Activated CD4-positive, CD25-positive, alpha-beta regulatory T cell (primary cell): ENCODE measurements at places on chromosomes 1 and 21.
A peak's percentile ranks its signal among the peaks of the same experiment; 100 is the strongest.

GRCh38 chr1:111441573-111442192 is 7.4 kb downstream of the WDR77 start:
- DNase-seq = peak; percentile 33

GRCh38 chr1:48701445-48701844 is 75.2 kb downstream of the BEND5 start:
- no peak for DNase-seq

GRCh38 chr1:48062353-48062752 is 65.2 kb upstream of the TRABD2B start:
- no peak for DNase-seq

GRCh38 chr1:186086583-186086982 is 288.5 kb downstream of the TPR start:
- DNase-seq = no peak

DNA sequence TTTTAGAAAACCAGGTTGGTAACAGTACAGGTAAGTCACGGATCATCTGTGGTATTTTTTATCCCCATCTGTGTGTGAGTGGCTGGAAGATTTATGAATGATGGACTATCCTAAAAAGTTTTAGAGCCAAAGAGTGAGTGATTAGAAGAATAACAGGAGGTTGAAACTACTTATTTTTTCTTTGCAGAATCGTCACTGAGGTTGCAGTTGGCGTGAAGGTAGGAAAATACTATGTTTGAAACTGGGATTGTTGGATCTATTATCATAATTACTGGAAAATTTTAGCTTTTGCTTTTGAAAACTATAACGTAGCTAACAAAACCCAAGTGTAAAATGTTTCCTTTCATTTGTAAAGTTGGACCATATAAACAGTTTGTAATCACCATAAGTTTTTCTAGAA is 1.8 kb downstream of the PTBP2 start:
- DNase-seq = no peak

DNA sequence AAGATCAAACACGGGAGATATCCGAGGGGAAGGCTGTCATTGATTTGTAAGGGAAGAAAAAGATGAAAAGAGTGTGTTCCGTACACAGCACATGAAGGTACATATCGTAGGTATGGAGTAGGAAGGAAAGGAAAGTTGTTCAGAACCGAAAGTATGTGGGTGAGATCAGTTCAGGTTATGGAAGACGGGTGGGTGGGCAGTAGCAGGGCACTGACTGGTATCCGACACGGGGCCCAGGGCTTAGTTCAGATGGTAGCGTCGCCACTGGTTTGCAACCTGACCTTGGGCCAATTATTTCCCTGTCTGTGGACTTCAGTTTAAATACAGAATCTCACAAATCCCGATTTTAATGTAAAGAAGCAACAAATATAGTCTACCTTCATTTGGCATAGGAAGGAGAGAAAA is 27.8 kb upstream of the A3GALT2 start:
- DNase-seq = no peak

- DNase-seq = no peak
Observed at GRCh38 chr1:30770150-30770549, 12.6 kb upstream of the LAPTM5 start.

GRCh38 chr1:232059726-232060374 is 433.3 kb downstream of the DISC1 start:
- no peak for DNase-seq

GRCh38 chr1:227885135-227885647 is 62.5 kb downstream of the WNT9A start:
- peak; percentile 30 for DNase-seq
